ENCODE measurements at places on chromosomes 3 and 15.

GRCh38 chr3:37308247-37308646 lies 133.9 kb upstream of the LRRFIP2 start:
- no peak for DNase-seq

DNA sequence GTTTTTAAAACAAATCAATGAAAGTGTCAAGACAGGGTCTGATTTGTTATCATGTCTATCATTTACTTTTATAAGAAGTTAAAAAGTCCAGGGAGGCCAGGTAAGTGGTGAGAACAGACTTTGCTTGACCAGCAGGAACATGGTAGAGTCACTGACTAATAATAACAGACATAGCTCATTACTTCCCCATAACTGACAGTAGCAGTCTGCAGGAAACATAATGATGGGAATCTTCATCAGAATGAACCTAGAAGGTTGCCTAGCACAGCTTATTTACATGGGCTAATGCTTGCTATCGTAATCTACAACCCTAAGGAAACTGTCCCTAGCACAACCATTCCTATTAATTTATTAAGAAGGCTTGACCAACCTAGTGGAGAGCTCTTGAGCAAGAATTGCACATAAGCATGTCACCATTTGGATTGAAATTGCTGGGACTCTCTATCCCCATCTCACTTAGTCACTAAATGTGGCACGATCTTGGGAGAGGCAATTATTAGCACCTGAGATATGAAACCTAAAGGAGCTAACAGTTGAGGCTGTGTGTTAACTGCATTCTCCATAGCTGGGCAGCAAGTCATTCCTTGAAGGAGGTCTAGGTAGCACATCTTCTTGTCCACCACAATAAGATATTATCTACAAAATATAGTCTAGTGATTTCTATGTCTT lies 139.6 kb upstream of the ZBTB20 start:
- no peak for DNase-seq

GRCh38 chr3:46713898-46714552 lies 3.6 kb downstream of the PRSS50 start:
- DNase-seq, result no peak

DNA sequence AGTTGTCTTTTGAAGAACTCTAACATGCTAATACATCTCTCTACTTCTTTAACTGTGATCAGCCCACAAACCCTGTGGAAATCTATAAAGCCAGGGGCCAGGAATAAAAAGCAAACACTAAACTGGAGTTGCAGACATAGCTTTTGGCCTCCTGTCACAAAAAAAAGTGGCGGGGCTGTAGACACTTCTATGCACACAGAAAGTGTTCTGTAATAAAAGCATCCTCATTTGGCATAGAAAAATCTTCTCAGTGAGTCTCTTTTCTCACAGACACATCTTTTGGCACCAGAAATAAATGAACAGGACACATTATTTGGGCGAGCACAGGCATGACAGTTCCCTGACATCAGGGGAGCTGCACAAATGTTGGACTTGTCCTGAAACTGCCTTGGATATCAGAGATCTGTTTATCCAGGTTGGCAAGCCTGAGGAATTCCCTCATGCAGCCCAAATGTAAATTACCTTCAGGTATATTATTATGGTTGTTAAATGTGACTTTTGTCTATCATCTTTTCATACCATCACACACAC lies 355.4 kb downstream of the FGF12 start:
- no peak for DNase-seq

DNA sequence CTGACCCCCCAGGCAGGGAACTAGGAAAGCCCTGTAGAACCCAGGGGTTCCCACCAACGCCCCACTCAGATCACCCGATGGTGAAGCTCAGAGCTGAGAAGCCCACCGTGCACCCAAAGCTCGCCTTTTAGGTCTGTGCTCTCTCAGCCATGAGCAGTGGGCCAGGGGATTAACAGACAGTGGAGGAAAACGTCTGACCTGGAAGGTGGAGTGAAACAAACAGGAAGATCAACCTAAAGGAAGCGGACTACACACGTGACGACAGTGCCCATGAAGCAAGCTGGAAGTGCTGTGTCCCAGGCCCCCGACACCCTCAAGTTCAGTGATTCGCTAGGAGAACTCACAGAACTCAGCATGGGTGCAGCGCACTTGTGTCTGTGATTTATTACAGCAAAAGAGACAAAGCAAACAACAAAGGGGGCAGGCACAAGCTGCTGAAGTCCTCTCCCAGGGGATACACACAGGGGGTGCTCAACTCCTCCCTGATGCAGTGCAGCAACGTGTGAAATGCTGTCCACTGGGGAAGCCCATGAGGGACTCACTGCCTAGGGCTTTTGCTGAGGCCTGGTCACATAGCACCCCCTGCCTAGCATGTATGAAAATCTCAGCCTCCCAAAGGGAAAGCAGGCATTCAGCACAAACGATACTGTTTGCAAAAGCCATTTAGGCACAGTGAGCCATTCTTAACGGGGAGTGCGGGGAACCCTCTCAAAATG lies 43.5 kb downstream of the CFAP92 start:
- DNase-seq, result no peak

Data from nucleus accumbens (tissue), 56 donors.